ENCODE measurements at places on chromosomes 2 and 18.

- DNase-seq = no peak
These were observed 29.3 kb downstream of the SOS1 start for GRCh38 chr2:39091543-39091942.

GRCh38 chr2:176202491-176202890, 14.0 kb downstream of the HOXD1 start:
- DNase-seq = no peak

DNA sequence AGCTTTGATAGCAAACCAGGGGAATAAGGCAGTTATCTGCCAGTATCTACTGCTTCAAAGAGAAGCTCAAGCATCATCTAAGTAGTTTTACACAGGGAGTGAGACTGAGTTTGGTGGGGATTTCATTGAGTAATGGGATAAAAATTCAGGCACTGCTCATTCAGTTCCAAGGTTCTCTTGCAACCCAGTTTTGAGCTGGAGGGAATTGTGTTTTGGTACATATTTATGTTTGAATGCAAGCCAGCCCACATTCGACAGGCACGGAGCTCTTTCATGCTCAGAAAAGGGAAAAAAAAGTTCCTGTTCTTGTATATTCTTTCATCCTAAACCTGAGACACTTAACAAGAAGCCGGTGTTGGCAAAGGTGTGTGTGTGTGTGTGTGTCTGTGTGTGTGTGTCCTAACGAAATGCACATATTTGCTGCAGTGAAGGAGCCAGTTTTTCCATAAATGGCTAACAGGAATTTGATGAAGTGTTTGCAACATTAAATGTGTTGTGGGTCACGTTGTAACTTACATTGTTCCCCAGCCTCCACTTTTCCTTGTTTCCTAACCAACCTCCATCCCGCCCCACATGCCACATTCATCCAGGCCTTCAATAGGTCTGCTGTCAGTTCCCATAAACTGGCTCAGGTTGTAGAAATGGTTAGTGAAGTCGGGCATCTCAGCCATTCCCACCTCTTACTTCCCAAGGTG, 311.1 kb downstream of the TXNL1 start:
- DNase-seq = no peak

- DNase-seq = no peak
These were observed 1.0 kb downstream of the ZDBF2 start for GRCh38 chr2:206275312-206276055.

DNA sequence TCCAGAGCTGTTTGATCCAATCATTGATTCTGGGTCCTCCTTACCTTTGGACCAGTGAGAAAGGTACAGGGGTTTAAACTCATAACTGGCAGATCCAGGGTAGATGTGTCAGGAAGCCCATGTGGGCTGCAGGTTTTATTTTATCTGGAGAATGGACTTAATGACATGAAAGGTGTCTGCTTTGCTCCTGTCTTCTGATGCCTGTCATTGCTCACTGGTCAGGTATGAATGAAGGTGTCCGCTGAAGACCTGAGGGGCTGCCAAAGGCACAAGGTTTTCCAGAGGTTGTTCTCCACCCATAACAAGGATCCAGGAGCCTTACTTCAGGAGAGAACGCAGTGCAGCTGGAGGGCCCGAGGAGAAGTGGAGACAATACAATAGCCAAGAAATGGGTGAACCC, 74.2 kb downstream of the CHRNA1 start:
- DNase-seq = no peak

GRCh38 chr2:109335631-109336176, 206.7 kb downstream of the SH3RF3 start:
- DNase-seq = no peak

- no peak for DNase-seq
These were observed 34.9 kb upstream of the MAT2A start for GRCh38 chr2:85503851-85504777.

GRCh38 chr2:70956141-70956540, 20.4 kb downstream of the ATP6V1B1 start:
- DNase-seq = no peak

- no peak for DNase-seq
These were observed 42.4 kb downstream of the THADA start for GRCh38 chr2:43553341-43553855.

- DNase-seq = no peak
These were observed 79.0 kb downstream of the EDAR start for GRCh38 chr2:108910011-108910431.

DNA sequence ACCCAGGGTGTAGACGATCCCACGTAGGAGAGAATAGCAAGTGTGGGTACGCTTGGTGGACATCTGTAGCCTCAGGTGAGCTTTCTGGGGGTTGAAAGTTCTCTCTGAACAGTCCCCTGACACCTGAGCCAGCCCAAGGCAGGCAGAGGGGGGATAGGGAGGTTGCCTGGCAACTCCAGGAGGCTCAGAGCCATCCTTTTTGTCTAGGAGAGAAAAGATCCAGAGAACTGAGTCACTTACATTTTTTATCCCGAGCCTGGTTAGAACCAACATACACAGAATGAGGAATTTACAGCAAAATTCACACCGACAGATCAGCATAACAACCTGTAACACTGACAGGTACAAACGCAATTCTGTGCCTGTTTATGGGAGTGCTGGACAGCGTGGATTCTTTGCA, 113.2 kb downstream of the SH3BP4 start:
- DNase-seq = no peak

GRCh38 chr2:178859730-178860129, 52.5 kb upstream of the TTN start:
- DNase-seq = no peak

DNA sequence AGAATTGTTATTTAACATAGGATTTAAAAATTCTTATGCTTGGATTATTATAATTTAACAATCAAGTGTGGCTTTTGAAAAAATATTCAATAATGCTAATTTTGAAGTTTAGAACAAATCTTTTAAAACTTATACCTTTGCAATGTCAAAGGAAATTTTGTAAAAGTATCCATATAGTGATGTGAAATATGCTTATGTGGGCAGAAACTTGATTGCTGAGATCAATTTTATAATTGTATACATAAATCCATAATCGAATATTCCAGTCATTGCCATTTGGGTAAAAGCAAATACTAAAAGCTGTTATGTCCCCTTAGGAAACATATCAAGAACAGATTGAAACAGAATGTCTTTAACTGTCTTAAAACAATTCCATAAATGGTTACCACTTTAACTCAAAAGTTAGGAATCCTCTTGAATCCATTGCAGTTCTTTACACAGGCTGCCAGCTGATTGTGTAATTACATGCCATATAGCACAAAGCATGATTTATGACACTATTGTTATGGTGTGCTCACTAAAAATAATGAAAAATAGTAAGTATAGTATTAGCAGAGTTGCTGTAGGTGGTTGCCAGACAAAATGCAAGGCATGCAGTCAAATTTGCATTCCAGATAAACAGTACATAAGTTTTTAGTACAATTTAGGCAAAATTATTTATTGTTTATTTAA, 24.2 kb downstream of the PLCL1 start:
- no peak for DNase-seq

GRCh38 chr2:216578325-216578724, 54.9 kb upstream of the IGFBP2 start:
- DNase-seq = no peak

- DNase-seq = no peak
These were observed 52.1 kb downstream of the ACTR2 start for GRCh38 chr2:65279756-65280155.

DNA sequence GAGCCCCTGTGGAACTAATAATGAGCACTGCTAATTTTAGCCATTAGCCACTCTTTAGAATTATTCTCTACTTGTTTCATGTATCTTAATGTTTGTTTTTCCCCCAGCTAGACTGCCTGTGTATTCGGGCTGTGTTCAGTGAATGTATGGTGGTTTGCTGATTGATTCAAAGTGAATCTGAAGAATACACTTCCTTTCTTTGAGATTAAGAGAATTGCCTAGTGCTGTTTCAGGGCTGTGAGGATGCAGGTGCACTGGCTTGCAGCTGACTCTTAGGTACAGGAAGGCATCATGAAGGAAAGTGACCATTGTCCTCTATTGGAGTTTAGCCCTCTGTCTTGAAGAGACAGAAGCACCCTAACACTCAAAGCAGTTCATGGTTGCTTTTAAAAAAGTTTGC, 138.7 kb downstream of the CERS6 start:
- DNase-seq = no peak

GRCh38 chr18:54702686-54703085, 111.6 kb downstream of the DYNAP start:
- DNase-seq = no peak

- no peak for DNase-seq
These were observed 46.1 kb downstream of the RASGRP3 start for GRCh38 chr2:33522576-33522975.

DNA sequence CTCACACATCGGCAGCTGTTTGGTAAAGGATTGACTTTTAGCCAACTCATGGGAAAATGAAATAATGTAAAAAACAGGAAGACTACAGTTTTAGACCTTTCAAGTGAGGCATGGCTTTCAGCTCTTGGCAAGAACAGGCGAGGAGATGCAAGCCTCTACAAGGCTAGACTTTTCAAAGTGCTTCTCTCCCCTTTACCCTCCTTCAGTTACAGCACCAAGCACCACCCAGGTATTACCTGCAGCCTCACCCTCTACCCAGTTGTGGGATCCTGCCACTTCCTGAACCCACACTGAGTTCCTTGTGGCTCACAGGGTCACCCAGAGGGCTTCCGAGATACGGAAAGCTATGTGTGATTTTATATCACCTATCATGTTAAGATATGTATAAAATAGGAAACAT, 14.7 kb downstream of the UGT1A10 start:
- DNase-seq = no peak

GRCh38 chr2:200461846-200462710, 47.8 kb downstream of the KCTD18 start:
- DNase-seq = no peak

GRCh38 chr2:11865378-11865777, 118.9 kb downstream of the LPIN1 start:
- DNase-seq = no peak

DNA sequence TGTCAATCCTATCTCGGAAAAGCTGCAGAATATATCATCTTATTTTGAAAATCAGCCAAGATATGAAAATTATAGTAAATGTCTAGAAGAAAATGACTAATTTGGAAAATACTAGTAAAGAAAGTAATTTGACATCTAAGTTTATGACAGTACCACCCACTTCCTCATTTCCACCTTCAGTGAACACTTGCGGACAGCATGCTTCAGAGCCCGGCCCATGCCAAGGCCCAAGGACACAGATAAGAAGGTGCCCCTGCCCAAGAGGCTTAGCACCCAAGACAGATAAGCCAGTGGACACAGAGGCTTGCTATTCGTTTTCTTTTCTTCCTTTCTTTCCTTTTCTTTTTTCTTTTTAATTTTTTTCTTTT, 4.8 kb upstream of the KCNG2 start:
- no peak for DNase-seq

- no peak for DNase-seq
These were observed 392.7 kb upstream of the FANCL start for GRCh38 chr2:58633613-58634365.

DNA sequence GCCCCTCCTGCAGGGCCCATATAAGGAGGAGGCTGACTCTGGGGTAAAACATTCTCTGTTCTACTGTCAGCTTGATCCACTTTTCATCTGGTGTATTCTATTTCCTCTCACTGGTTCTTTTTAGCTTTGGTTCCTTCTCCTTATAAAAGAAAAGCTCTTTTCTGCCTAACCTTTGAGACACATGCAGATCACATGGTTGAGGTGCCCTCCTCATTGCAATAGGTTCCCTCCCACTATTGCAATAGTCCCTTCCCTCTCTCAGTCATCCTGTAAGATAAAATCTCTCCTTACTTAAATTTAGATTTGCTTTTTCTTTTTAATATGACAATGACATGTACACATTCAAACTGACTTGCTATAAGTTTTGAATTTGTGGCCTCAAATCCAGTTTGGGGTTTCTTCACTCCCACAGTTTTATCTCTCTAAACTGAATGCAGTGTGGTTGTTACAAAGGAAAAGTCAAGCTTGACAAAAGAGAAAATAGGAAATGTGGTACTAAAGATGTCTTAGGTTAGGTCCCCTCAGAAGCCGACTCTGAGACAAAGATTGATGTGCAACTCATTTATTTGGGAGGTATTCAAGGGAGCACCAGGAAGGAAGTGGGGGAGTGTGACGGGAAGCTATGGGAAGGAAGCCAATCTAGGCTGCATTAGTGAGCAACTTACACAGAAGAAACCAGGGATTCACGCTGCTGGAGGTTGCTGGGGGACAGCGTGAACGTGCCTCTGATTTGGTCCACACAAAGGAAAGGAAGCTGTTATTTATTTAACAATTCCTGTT, 127.6 kb upstream of the LINC00305 start:
- no peak for DNase-seq

DNA sequence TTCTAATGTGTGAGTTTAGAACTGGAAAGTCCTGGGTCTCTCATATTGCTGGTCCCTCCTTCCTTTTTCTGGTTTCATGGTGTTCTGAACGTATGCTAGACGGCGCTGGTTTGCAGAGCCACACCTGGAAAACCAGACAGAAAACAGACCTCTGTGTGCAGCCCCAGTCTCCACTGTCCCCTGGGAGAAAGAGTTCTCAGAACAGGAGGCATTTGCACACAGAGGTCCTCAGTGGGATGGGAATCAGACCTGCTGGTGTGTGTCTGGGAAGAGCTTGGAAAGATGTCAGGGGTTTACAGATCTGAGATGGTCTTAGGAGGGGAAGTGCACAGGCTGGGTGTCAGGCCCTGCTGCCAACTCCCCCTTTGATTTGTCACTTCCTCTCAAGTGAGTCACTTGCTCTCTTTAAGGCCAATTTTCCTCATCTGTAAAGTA, 14.9 kb upstream of the MBP start:
- DNase-seq = no peak

- no peak for DNase-seq
These were observed 217.1 kb downstream of the SLC4A3 start for GRCh38 chr2:219844401-219845091.

- DNase-seq = no peak
These were observed 258.2 kb upstream of the SP5 start for GRCh38 chr2:170456914-170457313.

DNA sequence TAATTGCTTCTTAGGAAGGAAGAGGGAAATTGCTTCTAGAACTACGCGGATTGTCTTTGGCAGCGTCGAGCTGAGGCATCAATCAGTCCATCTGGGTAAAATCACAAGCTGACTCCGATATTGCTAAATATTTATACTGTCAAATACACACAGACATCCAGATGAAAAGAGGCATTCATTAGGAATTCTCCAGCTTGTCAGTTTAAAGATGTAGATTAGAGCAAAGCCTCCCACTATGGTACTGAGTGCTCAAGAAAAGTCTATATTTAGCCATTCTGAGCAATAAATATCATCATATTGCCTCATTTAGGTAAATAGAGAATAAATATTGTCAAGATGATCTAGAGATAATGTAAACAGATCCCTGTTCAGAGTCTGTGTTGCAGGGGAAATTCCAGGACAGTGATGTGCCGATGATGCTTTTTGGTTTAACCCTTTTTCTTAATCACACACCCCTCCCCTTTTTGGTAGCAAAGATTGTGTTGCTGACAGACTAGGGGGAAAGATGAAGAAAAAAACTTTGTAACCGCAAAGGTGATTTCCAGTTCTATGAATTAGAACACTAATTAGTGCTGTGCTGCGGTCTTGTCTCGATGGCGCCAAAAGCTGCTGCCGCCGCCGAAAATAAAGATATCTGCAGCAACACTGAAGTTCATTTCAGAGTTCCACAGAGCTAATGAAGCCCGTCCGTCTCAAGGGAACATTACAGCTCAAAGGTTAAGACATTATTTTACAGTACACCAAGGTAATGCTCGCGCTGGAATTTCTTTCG, 171.8 kb downstream of the PTGR3 start:
- no peak for DNase-seq
